ENCODE measurements at places on chromosomes 6 and 20. TPM values are rescaled to one million over a fixed set of nuclear protein-coding genes. Genes with fewer than 3 reads are reported as not detected.

- no peak for DNase-seq
These were observed 7.7 kb downstream of the BRPF3 start for GRCh38 chr6:36204068-36204753.

DNA sequence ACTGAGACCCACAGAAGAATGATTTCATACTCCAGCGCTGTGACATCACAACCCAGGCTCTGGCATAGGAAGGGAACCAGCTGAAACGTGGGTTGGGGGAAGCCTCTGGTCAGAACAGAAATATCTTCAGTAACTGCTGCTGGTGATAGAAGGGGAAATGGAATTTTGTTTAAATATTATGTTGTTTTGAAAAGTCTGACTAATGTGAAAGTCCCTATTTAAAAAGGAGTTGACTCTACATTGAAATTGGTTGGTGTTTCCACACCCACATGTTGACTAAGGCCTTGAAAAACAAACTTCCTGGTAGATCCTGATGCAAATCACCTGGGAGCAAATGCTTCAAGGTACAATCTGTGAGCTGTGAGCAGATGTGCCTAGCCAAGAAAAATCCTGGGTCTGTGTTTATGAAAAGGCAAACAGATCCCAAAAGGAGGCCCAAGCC, 24.5 kb upstream of the TCP11 start:
- DNase-seq = no peak

- DNase-seq = no peak
These were observed 426.0 kb upstream of the SULF2 start for GRCh38 chr20:48211238-48211637.

GRCh38 chr6:14275493-14275851, 157.9 kb downstream of the CD83 start:
- DNase-seq = peak; percentile 78

- no peak for DNase-seq
These were observed 75.2 kb downstream of the SOX4 start for GRCh38 chr6:21668795-21669194.

DNA sequence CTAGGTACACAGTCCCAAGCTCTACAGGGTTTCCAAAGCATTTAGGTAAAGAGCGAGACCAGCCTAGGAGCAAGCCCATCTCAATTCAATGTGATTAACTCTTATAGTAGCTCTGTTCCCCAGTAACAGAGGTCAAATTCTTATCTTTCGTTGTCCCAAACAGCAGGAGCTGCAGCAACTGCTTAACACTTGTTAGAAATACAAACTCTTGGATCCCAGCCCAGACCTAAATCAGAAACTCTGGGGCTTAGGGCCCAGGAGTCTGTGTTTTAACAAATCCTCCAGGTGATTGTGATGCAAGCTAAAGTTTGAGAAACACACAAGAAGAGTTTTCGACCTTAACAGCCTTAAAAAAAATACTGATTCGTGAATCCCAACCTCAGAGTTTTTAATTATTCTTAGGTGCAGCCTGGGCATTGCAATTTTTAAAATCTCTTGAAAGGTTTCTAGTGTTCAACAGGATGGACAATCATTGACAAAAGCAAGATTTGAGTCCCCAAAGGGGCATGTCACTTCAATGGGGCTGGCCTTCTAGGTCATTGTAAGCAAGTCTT, 127.4 kb upstream of the HCRTR2 start:
- no peak for DNase-seq

GRCh38 chr6:23659125-23659524, 466.9 kb upstream of the NRSN1 start:
- no peak for DNase-seq

The ZNF165 gene
- total RNA-seq = 0.56 TPM

The TRIM39 gene
- 6.2 TPM for total RNA-seq

The MOG gene
- 10.3 TPM for total RNA-seq

The MAS1 gene
- not detected for total RNA-seq

The TBP gene
- total RNA-seq = 8.1 TPM

The SLC25A27 gene
- total RNA-seq = 11.7 TPM
